ENCODE measurements at places on chromosomes 1 and 21.

DNA sequence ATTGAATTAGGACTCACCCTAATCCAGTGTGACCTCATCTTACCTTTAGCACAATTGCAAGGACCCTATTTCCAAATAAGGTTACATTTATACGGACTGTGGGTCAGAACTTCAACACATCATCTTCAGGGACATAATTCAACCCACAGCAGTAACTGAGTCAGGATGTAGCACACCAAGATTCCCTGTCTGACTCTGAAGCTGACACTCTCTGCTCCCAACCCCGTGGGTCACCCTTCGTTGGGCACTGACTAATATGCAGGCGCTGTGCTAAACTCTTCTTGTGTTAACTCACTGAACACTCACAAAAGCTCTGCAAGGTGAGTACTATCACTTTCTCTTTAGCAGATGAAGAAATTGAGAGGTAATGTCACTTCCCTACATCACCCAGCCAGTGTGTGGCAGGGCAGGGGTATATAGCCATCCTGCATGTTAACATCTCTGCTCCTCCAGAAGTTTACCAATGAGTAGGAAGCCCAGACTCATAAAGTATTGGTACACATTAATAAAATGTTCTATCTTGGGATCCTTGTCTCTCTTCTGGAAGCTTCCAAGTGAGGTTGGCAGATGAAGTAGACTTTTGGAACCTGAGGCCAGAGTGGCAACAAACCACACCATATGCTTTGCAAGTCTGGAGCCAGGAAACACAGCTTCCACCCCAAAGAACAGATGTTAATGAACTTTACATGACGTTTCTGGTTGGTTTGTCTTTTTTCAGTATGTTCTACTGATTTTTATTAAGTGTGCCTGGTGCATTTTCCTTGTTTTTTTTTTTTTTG, 139.2 kb upstream of the KLHDC7A start:
- DNase-seq, result no peak

GRCh38 chr1:22484706-22485345, 33.2 kb downstream of the ZBTB40 start:
- no peak for DNase-seq

DNA sequence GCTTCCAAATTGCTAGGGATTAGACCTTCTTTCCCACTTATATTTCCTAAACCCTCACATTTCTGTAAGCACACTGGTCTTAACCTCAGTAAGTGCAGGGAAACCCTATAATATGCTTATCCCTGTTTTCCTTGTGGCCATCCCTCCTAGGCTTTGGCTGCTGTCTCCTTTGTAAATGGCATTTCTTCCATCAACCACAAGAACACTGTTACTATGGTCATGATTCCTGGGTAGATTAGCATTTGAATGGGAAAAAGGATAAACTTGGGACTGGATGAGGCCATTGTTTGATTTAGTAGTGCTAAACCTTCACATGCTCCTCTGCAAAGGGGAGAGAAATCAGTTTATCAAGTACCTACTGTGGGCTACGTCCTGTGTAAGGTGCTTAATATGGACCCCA, 16.2 kb upstream of the AGO3 start:
- no peak for DNase-seq

DNA sequence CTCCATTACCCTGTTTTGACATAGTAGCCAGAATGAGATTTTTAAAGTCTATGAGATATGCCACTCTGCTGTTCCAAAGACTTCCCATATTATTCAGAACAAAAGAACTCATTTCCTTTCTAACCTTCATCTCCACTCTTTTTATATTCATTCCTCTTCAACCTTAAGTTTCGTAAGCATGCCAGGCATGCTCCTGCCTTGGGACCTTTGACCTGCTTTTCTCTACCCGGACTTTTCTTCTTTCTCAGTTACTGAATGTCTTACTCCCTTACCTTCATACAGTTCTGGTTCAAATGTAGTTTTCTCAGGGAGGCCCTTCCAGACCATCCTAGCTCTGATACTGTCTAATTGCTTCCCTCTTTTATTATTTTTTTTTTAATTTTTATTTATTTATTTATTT, 81.1 kb downstream of the TNNI3K start:
- no peak for DNase-seq

DNA sequence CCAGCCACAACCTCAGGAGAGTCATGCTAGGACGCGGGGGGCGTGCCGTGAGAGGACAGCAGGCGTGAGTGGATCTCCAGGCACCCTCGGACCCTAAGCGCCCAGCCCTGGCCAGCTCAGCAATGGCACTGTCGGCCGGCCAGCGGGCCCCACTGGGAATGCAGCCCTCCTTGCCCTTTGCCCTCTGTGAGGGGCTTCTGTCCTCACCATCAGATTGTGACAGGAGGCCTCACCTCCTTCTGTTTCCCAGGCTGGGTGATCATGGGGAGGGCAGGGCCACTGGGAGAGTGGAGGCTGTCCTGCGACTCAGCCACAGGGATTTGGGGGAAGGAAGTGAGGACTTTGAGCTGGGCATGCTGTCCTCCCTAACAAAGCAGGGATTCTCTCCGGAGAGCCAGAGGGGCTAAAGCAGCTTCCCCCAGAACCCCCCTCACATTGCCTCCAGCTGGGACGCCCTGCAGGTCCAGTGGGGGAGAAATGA, 6.6 kb upstream of the LRRC3 start:
- no peak for DNase-seq

DNA sequence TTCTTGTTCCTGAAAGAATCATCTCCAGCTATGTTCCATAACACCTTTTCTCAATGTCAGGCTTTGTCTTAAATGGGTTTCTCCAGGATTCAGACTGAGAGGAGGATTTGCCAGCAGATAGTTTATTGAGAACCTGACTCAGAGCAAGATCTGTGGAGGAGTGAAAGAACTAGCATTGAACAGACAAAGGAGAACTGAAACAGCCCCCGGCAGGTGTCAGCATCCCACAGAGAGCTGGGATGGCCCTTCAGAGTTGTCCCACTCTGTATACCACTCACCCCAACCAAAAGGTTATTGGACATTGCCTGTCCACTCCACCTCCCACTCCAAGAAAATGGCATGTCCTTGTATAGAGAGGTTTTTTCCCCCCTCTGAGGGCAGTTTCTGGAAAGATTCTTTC, 270.7 kb downstream of the PAPPA2 start:
- no peak for DNase-seq

DNA sequence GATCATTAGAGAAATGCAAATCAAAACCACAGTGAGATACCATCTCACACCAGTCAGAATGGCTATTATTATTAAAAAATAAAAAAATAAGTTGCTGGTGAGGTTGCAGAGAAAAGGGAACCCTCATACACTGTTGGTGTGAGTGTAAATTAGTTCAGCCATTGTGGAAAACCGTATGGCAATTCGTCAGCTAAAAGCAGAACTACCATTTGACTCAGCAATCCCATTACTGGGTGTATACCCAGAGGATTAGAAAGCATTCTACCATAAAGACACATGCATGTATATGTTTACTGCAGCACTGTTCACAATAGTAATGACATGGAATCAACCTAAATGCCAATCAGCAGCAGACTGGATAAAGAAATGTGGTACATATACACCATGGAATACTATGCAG, 42.2 kb downstream of the GIPC2 start:
- DNase-seq, result no peak

Data from stimulated activated CD8-positive, alpha-beta memory T cell treated with anti-CD3 and anti-CD28 coated beads, Interleukin-4, amount 100 ng/mL, for 1 hour (primary cell).